Vagina (tissue), 2 donors: ENCODE measurements at places on chromosomes 12 and 14. TPM values are rescaled to one million over a fixed set of nuclear protein-coding genes. Genes with fewer than 3 reads are reported as not detected.
A peak's percentile ranks its signal among the peaks of the same experiment; 100 is the strongest.

DNA sequence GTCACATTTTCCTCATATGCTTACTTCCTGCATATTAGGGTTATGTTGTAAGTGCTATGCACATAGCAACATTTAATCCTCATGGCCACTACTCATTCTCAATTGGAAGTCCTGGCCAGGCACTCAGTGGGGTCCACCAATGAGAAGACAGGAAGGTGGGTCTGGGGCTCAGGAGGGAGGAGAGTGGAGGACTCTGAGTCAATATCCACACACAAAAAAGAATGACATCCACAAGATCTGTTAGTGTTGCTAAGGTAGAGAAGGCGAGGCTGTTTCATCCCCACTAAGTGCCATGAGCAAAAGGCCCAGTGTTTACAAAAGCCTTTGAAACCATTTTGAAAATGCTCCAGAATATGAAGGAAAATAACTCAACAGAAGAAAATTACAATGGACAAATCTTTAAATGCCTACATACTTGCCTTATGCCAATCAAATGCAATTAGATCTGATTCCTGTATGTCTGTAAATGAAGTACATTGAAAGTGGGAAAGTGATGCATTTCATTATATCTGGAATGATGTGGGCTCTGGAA is 53.9 kb downstream of the EID3 start:
- peak; percentile 31 for DNase-seq

DNA sequence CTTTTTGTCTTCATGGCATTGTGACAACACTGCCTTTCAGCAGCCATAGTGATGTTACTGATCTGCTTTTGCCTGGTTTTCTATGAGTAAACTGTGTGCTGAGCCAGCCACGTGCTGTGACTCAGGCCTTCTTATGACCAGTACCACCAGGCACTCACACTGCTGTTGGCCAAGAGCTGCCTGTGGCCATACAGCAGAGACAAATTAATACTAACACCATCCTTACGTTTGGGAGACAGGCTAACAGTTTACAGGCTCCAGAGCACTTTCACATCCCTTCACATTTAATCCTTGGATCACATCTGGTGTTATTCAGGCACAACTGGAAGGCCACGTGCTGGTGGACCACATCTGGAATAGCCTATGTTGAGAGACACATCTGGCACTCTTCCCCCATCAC is 377.9 kb downstream of the CCDC91 start:
- DNase-seq: no peak

GRCh38 chr14:53621921-53622320 is 334.7 kb downstream of the BMP4 start:
- no peak for DNase-seq

GRCh38 chr12:96652870-96653269 is 163.5 kb downstream of the CFAP54 start:
- DNase-seq: no peak

DNA sequence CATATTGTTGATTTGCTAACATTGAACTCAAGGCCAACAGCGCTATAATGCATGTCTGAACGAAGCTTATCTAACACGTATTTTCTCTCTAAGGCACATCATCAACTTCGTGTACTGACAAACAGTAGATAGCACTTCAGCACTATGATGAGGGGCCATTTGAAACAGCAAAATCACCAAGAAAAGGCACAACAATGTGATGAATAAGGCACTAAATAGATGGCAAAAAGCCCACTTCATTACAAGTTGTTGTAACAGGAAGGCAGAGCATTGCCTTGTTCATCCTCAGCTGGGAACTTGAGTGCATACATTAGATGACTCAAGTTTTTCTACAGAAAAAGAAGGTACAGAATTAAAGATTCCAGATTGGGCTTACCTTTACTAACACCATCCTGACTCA is 75.2 kb downstream of the LIN7A start:
- no peak for DNase-seq

- DNase-seq: no peak
These were observed 17.2 kb upstream of the ARID4A start for GRCh38 chr14:58280954-58281787.

- DNase-seq: no peak
These were observed 37.5 kb downstream of the ERH start for GRCh38 chr14:69360438-69361108.

DNA sequence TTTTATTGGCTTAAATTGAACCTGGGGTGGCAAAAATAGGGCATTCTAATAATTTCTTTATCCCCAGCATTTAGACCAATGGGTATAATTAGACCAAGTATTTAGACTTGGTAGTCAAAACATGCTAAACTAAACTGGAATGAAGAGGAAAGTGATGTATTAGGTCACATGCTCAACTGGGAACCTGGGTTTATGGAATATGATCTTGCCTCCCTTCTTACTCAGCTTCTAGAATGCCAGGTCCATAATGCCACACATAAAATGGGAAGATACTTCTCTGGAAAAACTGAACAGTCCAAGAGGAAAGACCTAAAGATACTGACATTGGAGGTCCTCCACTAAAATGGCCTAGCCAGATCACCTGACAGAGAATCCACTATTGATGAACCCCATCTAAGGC is 6.2 kb upstream of the BIN2 start:
- no peak for DNase-seq

- DNase-seq: no peak
These were observed 117.4 kb upstream of the SOX5 start for GRCh38 chr12:24066865-24067264.

- DNase-seq: no peak
These were observed 775.7 kb downstream of the SLC6A15 start for GRCh38 chr12:84136862-84137367.

DNA sequence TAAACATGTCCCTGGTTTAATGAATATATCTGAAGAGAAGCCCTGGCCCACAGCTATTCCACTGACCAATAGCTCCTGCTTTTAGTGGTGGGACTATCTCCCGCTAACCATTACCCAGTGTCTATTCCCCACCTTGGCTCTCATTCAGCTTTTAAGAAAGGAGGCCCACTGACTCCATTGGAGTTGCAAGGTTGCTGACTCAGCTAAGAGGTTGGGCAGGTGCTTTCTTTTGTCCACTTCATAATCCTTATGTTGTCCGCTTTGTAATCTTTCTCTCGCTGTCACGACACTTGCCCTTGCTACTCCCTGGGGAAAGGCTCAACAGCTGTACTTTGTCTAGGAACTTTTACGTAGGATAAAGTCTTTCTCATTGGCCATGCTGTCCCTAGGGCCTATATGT is 453.4 kb upstream of the CCDC196 start:
- no peak for DNase-seq

DNA sequence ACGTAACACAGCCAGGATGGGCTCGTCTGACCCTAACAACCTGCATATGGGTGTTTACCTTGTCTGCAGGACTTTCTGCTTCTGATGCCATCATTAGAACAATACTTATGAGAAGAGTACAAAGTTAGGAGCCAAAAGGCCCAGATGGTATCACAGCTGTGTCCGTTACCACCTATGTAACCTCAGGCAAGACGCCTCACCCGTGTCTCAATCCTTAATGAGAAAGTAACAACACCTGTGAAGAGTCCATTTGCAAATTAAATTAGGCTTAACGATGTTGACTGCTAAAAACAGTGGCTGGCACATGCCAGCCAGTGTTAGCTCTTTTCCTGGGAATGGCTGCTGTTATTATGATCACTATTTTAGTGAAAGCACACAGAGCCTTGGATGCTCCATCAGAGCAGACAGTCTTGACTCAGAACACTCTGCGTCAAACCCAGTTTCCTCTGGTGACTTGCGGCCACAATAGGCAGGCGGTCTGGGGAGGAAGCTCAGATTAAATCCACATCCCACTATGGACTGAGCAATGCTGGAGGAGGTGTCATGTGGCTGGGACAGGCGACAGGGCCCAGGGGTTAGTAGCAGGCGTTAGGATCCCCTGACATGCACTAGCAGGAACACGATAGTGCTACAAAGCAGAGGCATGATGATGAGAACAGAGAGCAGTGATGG is 125.3 kb downstream of the SLC15A4 start:
- DNase-seq: no peak

The FSCB gene
- not detected for total RNA-seq

The LRRK2 gene
- total RNA-seq: 37.1 TPM

The TBX5 gene
- not detected for total RNA-seq

The PLEKHG7 gene
- not detected for total RNA-seq

The KRT85 gene
- not detected for total RNA-seq

The WIF1 gene
- 27.3 TPM for total RNA-seq

The SLC38A4 gene
- total RNA-seq: not detected

The INSM2 gene
- 0.98 TPM for total RNA-seq
